ENCODE measurements at places on chromosomes 16 and 17.

GRCh38 chr16:81095653-81095952 is 592 bp downstream of the GCSH start:
- ATAC-seq = no peak

GRCh38 chr17:16377941-16378341 is 3.0 kb upstream of the UBB start:
- no peak for ATAC-seq

- no peak for ATAC-seq
These were observed 3.6 kb downstream of the CPD start for GRCh38 chr17:30382345-30382744.

GRCh38 chr17:82948081-82948511 is 108.3 kb upstream of the ZNF750 start:
- no peak for ATAC-seq

- ATAC-seq = no peak
These were observed 1.2 kb downstream of the SSTR5 start for GRCh38 chr16:1073566-1074378.

DNA sequence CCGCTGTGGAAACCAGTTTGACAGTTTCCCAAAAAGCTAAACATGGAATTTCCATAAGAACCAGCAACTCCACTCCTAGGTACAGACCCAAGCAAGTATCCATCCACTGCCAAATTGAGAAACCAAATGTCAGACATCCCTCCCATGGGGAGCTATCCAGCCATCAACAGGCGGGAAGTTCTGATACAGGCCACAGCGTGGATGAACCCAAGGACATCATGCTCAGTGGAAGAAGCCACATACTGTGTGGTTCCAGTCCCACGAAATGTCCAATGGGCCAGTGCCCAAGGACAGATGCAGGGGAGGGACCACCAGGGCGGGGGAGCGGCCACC is 12.6 kb upstream of the BAIAP2 start:
- ATAC-seq = no peak

- no peak for ATAC-seq
These were observed 30.5 kb downstream of the CUEDC1 start for GRCh38 chr17:57924677-57925076.

DNA sequence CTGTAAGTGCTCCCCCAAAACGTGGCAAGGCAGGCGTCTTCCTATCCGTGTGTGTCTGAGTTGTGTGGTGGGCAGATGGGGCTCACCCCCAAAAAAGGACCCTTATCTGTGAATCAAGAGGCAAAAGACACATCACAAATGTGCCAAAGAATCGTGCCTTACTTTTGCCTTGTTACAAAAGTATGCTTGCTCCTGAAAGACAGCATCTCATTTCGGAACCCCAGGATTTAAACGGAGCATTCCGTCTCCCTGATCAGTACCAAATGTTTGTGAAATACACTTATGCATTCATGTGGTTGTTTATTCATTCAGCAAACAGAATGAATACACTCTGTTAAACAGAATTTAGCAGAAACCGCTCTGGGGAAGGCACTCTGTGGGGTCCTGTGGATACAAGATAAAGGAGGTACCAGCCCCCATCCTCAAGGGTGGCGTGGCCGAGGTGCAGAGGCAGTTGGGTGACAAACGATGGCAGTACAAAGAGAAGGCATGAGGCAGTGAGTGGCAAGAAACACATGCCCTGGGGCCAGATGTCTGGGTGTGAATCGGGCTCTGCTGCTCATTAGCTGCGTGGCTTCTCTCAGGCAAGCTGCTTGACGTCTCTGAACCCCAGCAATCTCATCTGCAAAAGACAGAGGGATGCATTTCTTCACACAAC is 654 bp downstream of the WFDC1 start:
- ATAC-seq = no peak

DNA sequence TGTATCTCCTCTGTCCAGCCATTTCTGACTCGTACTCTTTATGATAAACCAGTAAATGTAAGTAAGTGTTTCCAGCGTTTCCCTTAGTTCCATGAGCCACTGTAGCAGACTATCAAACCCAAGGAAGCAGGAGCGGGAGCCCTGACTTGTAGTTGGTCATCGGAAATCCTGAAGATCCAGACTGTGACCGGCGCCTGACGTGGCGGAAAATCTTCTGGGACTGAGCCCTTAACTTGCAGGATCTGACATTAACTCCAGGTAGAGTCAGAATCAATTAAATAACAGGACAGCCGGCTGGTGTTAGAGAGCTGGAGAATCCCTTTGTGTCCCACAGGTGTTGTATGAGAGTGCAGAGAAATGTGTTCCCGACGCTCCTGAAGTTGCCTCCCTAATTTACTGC is 4.0 kb downstream of the GLOD4 start:
- no peak for ATAC-seq

GRCh38 chr16:70793851-70794502 is 7.0 kb downstream of the VAC14 start:
- ATAC-seq = no peak

- ATAC-seq = no peak
These were observed 5.7 kb downstream of the CCR7 start for GRCh38 chr17:40559564-40559916.

DNA sequence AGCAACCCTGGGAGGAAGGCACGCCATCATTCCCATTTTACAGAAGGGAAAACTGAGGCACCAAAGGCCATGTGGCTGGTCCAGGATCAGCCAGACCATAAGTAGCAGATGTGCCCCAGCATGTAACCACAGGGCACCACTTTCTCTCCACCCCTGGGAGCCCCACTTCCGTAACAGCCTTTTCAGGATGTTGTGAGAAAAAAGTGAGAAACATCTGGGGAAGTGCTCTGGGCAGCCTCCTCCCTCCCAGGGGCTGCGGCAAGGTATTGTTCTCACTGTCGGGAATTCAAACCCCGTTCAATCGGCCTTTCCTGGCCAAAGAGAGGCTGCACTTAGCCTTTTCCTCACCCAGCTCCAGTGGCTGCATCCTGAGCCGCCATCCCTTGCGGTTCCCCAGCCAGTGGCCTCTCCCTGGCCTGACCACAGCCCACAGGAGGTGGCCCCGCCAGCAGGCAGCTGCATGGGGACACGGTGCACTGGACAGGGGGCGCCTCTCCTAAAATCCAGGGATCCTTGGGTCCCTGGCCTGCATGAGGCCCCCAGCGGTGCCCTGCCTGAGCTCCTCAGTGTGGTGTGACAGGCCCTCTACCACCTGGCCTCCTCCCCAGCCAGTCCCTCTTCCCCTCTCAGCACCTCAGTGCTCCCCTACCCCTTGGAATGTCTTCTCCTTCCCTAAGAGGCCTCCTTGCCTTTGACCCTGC is 5.7 kb upstream of the CDH5 start:
- ATAC-seq = no peak

- no peak for ATAC-seq
These were observed 252.8 kb upstream of the FOXF1 start for GRCh38 chr16:86257546-86257945.

GRCh38 chr16:5905935-5906334 is 808.3 kb upstream of the EEF2KMT start:
- ATAC-seq = no peak

GRCh38 chr16:11121083-11121608 is 134.9 kb downstream of the SOCS1 start:
- no peak for ATAC-seq

DNA sequence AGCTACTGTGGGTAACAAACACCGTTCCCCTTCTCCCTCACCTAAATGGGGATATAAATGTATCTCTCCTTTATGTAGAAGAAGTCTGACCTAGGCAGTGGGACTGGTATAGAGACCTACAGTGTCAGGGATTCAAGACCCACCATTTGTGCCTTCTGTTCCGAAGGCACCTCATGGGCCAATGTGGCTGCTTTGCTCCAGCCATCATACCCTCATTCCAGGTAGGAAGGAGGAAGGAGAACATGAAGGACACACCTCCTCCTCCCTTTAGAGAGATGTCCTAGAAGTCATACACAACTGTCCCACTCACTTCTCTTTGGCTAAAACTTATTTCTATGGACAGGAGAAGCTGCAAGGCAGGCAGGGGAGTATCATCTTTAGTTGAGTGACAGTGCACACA is 8.3 kb upstream of the CRISPLD2 start:
- no peak for ATAC-seq

- ATAC-seq = no peak
These were observed 1.4 kb downstream of the CHAD start for GRCh38 chr17:50467114-50467854.

DNA sequence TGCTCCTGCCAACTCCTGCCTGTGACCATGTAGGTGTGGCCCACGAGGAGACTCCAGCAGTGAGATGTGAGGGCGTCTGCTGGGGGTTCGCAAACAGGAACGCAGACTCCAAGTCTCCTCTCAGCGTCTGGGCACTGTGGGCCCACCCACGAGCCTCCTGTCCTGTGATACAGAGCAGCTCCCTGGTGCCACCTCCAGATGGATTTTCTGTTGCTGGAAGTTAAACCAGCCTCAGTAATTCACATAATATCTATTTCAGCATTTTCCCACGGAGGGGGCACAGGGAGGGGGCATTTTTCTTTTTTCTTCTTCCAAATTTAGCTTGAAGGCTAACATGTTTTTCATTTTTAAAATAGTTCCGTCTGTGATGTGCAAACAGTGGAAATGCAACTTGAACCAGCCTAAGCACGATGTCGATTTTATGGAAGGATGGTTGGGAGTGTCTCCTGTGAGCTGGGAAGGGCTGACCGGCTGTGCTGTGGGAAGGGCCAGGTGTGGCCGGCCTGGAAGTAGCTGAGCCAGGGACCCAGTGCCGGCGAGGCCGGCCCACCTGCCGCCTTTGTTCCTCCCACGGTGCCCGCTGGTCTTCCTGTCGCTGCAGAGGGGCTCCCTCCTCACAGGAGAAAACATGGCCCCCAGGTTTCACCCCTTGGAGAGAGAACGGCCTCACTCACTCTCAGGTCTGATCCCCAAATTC is 3.9 kb upstream of the RAB40B start:
- no peak for ATAC-seq

DNA sequence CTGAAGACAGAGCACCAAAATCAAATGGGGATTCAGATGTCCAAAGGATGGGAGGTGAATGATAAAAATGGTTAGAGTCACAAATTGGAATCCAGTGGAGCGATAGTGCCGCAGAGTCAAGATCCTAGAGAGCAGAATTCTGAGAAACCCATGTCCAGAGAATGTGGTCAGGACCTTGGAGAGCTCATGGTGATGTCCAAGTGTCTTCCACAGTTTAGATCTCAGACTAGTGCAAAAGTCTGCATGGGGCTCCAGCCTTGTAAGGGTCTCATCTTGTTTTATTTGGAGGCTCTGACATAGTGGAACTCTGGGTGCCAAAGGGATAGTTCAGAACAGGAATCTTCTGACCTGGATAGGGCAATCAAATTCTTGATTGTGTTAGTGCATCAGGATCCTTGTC is 245.9 kb upstream of the HSBP1 start:
- ATAC-seq = no peak

- ATAC-seq = no peak
These were observed 12.4 kb downstream of the NAT9 start for GRCh38 chr17:74763565-74764387.

DNA sequence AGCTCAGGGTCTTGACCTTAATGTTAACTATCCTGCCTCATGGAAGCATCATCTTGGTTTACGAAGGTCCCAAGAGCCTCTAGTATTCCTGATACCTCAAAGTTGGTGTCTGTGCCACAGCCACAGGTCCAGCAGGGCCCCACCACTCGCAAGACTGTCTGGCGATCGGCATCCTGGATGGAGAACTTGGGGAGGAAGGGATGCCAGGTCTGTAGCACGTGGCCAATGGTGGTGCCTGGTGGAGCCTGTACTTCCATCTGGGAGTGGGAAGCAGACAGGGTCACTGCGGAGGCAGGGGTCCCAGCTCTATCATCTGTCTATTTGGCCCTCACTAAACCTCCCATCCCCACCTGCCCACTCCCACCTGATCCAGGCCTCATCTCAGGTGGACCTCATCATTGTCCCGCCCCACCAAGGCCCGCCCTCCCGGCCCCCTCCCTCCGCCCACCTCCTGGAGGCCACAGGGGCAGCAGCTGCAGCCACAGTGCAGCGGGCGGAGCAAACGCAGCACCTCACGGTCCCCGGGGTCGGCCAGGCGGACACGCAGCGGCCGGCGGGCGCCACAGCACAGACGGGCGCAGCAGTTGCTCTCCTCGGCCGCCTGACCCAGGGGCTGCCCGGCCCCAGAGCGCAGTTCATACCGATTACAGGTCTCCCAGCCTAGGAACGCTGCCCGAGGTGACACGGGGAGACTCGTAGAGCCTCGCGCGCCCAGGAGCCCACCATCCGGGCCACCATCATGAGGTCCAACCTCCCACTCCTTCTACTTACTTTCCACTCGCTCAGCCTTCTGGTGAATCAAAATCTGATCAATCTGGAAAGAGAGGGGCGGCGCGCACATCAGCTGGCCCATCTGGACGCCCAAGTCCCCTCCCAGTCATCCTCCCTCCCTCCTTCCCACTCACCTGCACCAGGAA is 1.4 kb downstream of the PLSCR3 start:
- ATAC-seq = no peak
